Temporal lobe (tissue), 4 donors: ENCODE measurements at places on chromosomes 2 and 18. TPM values are rescaled to one million over a fixed set of nuclear protein-coding genes. Genes with fewer than 3 reads are reported as not detected.

The RAB12 gene
- total RNA-seq, result 59.0 TPM

The FAM110C gene
- 7.4 TPM for total RNA-seq

The DSG1 gene
- total RNA-seq, result 0.49 TPM

The SLC4A3 gene
- 22.9 TPM for total RNA-seq

The DOK6 gene
- 61.5 TPM for total RNA-seq

The RIT2 gene
- 16.0 TPM for total RNA-seq

The UGT1A10 gene
- total RNA-seq, result not detected

The SIX3 gene
- 0.49 TPM for total RNA-seq

The EVX2 gene
- not detected for total RNA-seq

The ANO7 gene
- 0.25 TPM for total RNA-seq

The KRTCAP3 gene
- 0.25 TPM for total RNA-seq

The PRADC1 gene
- 4.4 TPM for total RNA-seq

The CRYBA2 gene
- not detected for total RNA-seq

The GORASP2 gene
- total RNA-seq, result 19.4 TPM

The DES gene
- total RNA-seq, result 0.49 TPM

The LYG1 gene
- 0.74 TPM for total RNA-seq

The CYTIP gene
- 2.0 TPM for total RNA-seq

The MERTK gene
- 3.7 TPM for total RNA-seq

The ABHD1 gene
- not detected for total RNA-seq

The CAPG gene
- total RNA-seq, result 7.6 TPM

The SH3YL1 gene
- total RNA-seq, result 59.5 TPM

The FKBP7 gene
- 11.3 TPM for total RNA-seq

The LRP1B gene
- total RNA-seq, result 52.1 TPM

The GALR1 gene
- under 0.01 TPM for total RNA-seq

The NR4A2 gene
- total RNA-seq, result 6.1 TPM

The CENPA gene
- 1.2 TPM for total RNA-seq

The PLCD4 gene
- 0.25 TPM for total RNA-seq

The SLC5A7 gene
- total RNA-seq, result 2.5 TPM

The VSNL1 gene
- total RNA-seq, result 17.5 TPM

The IL37 gene
- not detected for total RNA-seq

The MYCN gene
- total RNA-seq, result 47.5 TPM

The MAL gene
- total RNA-seq, result not detected

The AFF3 gene
- total RNA-seq, result 81.4 TPM

The BMP10 gene
- total RNA-seq, result not detected

The ALPG gene
- total RNA-seq, result not detected

The ZSWIM2 gene
- total RNA-seq, result 0.49 TPM

The ZDBF2 gene
- 24.6 TPM for total RNA-seq

The TEKT4 gene
- not detected for total RNA-seq

The NEURL3 gene
- not detected for total RNA-seq

The CPO gene
- not detected for total RNA-seq

The KCNG2 gene
- total RNA-seq, result 0.25 TPM

The RRM2 gene
- total RNA-seq, result 4.4 TPM

The CCDC68 gene
- total RNA-seq, result 1.2 TPM

The COL4A3 gene
- 0.49 TPM for total RNA-seq

The ETAA1 gene
- 17.2 TPM for total RNA-seq

The SULT1C4 gene
- 16.7 TPM for total RNA-seq

The ZNF385B gene
- 2.5 TPM for total RNA-seq

The RAD51AP2 gene
- total RNA-seq, result 0.25 TPM

The PIGN gene
- total RNA-seq, result 30.5 TPM

The MATN3 gene
- 2.0 TPM for total RNA-seq

The CCDC85A gene
- 22.1 TPM for total RNA-seq

The POTEI gene
- under 0.01 TPM for total RNA-seq
